Endothelial cell of umbilical vein (primary cell): ENCODE measurements at places on chromosomes 4 and X.
A peak's percentile ranks its signal among the peaks of the same experiment; 100 is the strongest.

DNA sequence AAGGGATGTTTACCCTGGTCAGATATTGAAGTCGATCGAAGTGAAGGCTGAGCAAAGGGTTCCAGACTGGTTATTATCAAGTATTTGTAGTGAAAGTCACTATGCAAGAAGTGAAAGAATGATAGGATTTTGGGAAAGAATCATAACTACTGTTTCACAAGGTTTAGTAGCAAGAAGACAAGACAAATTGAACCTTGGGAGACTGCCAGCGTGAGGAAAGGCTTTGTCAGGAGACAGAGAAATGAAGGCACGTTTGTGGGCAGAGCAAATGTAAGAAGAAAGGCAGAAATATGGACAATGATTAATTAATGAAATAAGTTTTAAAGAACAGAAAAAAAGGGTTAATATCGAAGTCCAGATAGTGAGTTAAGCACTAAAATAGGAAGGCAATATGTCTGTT is 456.8 kb downstream of the TRIML1 start:
- no peak for DNase-seq

- no peak for DNase-seq
These were observed 165.6 kb downstream of the NEK1 start for GRCh38 chr4:169446824-169447223.

DNA sequence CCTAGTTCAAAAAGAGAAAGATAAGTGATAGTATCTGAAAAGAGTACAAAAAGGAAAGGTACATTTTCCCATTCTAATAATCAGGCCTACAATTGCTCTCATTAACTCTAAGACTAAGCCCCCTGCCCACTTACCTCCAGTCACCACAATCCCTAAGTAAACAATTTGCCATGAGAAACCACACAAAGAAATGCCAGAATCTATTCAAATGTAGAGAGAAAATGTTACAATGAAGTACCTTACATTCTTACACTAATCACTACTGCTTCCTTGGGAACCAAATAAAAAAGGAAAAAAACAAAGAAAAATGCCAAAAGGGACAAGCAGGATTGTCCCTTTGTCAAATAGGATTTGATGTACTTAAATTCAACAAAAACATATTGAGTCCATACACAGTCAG is 188.2 kb upstream of the NRK start:
- DNase-seq: no peak

DNA sequence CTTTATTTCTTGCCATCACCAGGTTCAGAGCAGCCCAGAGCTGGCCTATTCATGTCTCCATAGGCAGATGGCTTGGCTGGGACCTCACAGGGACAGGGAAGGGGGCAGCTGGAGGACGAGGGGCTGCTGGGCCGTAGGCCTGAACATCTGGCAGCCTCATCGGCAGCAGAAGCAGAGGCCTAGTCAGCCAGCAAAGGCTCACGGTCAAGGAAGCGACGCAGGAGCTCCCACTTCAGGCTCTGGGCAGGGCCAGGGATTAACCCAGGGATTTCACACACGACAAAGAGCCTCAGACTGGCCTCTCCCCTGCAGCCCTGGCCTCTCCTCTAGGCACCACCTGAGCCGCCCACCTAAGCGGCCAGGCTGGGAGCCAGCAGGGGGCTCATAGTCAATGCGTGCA is 46.0 kb upstream of the MAN2B2 start:
- no peak for DNase-seq

DNA sequence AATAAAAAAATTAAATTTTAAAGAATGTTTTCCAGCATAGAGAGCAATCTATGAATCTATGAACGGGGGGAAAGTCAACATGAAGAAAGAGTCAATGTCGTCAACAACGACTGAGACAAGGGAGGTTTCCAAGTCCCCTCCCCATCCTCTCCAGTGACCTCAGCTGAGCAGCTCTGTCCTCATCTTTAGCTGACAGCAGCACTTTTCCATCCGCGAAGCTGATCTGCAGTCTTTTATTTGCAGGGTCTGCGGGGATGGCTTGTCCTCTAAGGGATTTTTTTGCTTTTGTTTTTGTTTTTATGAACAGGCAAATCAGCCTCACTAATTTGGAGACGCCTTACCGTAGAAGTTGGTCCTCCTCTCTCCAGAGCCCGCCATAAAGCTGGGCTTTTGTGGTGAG is 46.5 kb downstream of the PRKX start:
- DNase-seq: no peak

- no peak for DNase-seq
These were observed 146.6 kb downstream of the PPA2 start for GRCh38 chr4:105327222-105327621.

DNA sequence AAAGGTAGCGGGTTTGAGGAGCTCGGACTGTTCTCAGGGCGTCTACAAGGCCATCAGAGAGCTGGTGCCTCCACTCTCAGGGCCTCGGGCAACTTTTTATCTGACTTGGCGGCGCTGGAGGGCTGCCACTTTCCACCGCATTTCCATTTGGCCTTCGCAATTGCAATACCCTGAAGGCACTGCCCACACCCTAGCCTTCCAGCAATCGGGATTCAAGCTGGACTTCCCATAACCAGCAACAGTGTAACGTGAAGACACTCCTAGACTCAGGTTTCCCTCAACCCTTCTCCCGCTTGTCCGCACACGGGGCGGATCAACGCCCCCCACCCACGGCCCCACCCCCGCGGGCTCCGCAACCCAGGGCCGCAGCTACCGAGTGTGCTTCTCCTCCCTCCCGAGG is 50.2 kb upstream of the BCOR start:
- DNase-seq: no peak

DNA sequence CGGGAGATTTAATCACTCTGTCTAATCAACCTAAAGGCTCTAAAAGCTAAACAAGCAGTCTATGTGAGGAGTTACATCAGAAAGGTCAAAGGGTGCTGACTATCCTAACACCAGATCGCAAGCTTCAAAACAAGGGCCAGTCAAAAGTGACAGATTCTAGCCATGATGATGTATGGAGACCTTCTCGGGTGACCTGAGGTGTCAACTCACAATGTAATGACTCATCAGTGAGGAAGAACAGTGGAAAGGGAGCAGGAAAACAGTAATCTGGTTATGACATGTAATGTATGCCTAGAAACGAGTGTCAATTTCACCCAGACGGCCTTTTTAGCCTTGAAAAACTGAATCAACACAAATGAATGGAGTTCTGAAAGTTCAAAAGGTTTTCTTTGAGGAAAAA is 375.3 kb downstream of the IDS start:
- DNase-seq: peak; percentile 86

GRCh38 chr4:107699466-107700206 is 20.4 kb downstream of the PAPSS1 start:
- DNase-seq: peak; percentile 76

DNA sequence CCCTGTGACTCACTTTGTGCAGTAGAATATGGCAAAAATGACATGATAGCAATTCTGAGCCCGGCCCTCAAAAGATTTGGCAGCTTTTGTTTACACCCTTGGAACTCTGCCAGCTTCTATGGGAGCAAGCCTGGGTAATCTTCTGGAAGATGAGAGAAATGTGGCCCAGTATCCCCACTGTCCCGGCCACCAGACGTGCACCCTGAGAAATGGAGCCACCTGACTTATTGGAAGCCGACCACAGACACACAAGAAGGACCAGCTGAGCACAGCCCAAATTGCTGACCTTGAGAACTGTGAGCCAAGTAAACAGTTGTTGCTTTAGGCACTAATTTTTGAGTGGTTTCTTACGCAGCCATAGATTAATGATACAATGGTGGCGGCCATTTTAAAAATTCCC is 197.0 kb downstream of the STIM2 start:
- DNase-seq: no peak

GRCh38 chr4:183674153-183674552 is 15.1 kb downstream of the TRAPPC11 start:
- DNase-seq: no peak

DNA sequence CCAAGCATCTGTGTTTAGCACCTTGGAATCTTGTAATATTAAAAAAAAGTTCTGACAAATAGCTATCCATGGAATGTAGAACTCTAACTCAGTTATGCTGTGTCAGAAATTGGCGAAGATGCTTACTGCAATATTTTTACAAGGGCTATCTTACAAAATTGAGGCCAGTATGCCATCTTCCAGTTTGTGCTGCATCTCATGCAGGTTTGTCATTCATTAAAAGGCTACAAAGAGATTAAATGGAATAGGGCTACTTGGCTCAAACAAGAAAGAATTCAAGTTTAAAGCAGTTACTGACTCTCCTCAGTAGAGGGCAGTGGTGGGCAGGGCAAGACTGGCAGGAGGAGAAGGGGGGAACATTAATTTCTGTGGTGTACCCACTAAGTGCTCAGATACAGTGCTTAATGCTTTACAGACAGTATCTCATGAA is 66.5 kb downstream of the SHROOM4 start:
- DNase-seq: peak; percentile 32

GRCh38 chr4:153010146-153010545 is 74.0 kb downstream of the FHDC1 start:
- no peak for DNase-seq

GRCh38 chr4:185518069-185518468 is 17.2 kb downstream of the PDLIM3 start:
- DNase-seq: no peak

DNA sequence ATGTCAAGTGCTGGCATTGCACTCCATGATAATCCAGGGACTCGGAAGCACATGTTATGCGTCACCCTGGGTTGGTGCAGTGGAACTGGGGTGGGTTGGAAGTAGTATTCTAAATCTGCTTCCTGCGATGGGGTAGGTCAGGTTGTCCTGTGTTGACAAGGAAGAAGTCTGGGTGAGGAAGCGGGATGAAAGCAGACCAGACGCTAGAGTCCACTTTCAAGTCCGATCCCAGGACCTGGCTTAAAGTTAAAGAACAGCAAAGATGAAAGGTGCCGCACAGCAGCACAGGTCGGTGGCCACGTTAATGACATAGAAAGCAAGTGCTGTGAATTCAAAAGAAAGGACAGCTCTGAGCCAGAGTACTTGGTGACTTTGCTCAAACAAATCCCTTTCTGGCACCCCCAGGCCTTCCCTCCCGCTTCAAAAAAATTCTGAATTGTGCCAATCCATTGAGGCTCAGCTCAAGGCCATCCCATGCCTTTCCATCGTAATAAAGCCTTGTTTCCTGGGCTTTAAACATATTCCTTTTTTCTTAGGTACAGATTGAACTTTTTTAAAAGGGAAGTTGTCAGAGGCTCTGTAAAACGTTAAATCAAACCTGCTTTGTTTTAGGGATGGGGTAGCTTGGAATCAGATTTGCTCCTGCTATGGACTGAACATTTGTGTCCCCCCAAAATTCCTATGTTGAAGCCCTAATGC is 117.7 kb downstream of the PTTG2 start:
- no peak for DNase-seq

GRCh38 chrX:23896981-23897380 is 10.8 kb downstream of the APOO start:
- peak; percentile 38 for DNase-seq

DNA sequence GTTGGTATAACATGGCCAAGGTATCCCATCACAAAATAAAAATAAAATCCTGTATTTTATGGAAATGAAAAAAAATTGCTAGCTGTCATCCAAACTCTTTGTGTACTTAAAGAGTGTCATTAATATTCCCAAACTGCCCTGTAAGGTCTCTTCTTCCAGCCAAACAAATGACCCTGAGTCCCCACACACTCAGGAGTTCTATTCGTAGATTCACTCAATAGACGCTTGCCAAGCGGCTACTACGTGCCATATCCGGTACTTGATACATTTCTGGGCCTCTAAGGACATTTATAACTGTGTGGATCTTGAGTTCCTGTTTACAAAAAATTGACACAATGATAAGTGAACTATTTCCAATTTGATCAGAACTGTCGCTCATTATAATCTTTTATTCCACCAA is 245.1 kb downstream of the SCFD2 start:
- no peak for DNase-seq

DNA sequence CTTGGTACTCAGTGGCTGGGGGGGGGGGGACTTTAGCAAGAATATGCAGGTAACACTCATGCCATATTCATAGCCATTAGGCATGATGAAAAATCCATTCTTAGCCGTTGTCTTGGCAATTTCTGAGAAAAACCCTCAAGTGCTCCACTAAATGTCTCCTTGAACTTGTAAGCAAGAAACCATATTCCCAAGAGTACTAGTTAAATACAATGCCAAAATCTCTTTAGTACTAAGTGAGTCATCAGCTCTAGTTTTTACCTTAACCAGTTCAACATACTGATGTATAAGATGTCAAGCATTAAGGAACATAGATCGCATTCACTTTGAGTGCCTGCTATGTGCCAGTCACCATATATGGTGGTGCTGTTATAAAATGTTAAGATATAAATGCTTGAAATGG is 27.5 kb downstream of the UBE2D3 start:
- no peak for DNase-seq

GRCh38 chrX:119775517-119776238 is 15.8 kb downstream of the RPL39 start:
- DNase-seq: no peak

GRCh38 chrX:101397779-101398178 is 7.0 kb downstream of the RPL36A start:
- DNase-seq: peak; percentile 45

DNA sequence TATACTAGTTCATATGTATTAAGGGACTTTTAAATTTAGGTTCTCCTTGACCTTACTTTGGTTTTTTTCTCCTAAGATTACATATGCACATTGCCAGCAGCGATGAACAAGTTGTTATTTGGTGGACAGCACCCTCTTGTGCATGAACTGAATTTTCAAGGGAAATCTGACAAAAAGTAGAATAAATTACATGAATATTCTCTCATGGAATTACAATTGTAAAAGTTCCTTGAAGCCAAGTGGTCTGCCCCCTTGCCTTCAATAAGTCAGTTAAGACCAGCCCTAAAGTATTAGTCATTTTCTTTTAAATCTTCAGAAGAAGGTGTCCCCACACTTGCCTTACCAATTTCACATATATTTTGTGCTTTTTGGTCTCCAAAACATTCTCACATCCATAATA is 30.7 kb upstream of the SMARCA5 start:
- peak; percentile 74 for DNase-seq

DNA sequence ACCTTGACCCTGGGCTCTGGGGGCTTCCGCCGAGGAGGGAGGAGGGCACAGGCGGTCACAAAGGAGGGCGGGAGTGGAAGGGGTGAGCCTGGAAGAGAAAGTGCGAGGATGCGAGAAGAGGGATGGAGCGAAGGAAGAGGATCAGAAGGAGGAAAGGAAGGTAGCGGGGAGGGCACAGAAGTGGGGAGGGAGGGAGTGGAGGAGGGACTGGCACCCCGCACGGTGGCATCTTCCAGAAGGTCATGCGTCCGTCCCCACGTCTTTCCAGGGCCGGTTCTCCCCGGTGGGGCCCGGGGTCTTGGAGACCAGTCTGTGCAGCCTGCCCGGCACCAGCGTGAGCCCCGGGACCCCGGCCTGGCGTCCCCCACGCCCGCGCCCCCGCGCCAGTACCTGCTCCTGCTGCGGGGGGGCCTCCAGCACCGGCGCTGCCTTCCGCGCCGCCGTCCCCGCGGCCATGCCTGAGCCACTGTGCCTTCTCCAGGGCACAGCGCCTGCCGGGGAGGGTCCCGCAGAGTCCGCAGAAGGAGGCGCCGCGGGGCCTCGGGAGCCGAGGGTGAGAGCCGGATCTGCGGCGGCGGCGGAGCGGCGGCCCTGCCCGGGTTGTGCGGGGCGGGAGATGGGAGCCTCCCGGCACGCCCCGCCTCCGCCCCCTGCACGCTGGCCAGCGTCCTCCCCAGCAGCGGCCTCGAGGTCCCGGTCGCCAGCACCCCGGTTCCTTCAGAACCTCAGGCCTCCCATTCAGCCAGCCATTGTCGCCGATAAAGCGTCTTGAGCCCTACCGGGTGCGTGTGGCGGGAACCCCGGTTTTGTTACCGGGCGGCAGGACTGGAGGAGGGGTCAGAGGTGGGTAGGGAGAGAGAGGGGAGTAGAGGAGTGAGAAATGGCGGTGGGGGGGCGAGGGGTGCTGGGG is at the start of gene RNF175:
RNF175 (minus strand) TSS at position 618 of the 910 bp plus-strand sequence; CDS start at position 456, 162 bp downstream.
- DNase-seq: no peak
